ENCODE measurements at places on chromosomes 4 and X.

DNA sequence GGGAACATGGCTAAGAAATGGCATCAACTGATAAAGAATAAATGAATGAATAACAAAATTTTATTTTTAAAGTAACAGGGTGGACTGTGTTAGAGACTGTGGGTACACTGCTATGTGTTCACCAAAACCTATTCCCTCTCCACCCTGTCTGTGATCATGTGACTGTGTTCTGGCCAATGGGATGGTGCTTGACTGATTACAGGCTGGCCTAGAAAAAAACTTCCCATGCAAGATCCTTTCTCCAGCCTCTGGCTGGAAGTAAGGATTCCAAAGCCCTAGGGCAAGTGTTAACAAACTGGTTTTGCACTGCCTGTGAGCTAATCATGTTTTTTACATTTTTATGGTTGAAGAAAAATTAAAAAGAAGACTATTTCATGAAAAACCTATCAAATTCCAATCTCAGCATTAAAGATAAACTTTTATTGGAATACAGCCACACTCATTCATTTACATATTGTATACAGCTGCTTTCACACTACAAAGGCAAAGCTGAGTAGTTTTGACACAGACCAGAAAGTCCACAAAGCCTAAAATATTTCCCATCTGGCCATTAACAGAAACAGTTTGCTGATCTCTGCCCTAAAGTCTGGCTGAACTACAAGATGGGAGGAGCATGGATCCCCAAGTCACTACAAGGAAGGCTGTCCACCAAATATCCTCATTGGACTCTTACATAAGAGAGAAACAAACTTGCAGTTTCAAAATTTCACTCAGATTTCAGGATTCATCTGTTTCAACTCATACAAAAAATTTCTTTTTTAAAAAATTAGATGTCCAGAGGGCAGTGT, 133.2 kb downstream of the ARHGAP6 start:
- no peak for DNase-seq

GRCh38 chrX:109760922-109761250, 27.8 kb upstream of the ACSL4 start:
- DNase-seq = no peak

DNA sequence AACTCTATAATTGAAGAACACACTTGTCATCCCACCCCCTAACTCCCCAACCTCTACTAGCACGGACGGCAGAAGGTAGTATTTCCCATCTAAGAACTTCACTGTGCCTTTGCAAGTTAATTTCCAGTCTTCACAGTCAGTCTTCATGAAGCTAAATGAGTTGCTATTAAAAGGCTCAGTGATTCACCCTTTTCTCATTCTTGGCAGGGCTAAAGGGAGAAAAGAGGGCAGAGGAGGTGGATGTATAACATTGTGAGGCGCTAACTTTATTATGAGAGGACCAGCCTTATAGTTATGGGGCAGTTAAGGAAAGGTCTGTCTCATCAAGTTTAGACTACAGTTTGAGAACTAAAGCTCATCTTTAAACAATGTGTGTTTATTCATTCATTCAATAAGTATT, 161.0 kb upstream of the S100G start:
- no peak for DNase-seq

- DNase-seq = no peak
Observed at GRCh38 chr4:808860-809570, 16.9 kb downstream of the CPLX1 start.

DNA sequence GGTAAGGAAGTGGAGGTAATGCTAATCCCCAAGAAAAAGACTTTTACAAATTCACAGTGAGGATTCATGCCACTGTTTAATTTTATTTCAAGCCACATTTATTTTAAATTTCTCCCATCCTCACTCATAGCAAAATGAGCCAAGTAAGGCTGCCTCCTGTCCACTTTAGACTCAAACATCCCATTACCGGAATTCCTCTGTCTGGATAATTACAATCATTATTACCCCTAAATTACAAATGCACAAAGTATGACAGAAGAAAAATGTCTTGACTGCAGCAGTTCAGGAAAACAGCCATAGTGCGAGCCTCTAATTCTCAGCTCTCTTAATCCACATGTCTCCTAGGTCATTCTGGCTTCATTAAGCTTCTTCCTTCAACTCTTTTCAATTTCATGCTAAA, 57.0 kb downstream of the MAPK10 start:
- no peak for DNase-seq

DNA sequence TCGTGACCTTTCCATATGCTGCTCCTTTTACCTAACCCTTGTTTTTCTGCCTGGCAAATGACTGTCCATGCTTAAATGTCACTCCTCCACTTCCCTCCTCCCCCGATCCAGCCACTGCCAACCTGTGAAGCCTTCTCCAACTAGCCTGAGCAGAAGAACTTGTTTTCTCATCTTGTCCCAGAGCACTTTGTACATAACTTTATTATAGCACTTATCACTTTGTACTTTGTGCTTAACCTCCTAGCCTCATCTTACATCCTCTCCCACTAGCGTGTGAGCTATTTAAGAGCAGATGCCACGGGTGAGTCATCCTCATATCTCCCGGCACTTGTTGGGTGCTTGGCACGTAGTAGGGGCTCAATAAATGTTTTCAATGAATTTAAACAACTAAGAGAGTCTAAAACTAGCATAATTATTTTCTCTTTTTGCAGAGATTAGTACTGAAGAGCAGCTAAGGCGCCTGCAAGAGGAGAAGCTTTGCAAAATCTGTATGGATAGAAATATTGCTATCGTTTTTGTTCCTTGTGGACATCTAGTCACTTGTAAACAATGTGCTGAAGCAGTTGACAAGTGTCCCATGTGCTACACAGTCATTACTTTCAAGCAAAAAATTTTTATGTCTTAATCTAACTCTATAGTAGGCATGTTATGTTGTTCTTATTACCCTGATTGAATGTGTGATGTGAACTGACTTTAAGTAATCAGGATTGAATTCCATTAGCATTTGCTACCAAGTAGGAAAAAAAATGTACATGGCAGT, 46.9 kb downstream of the XIAP start:
- DNase-seq = no peak

- no peak for DNase-seq
Observed at GRCh38 chrX:149510386-149510785, 5.3 kb upstream of the IDS start.

DNA sequence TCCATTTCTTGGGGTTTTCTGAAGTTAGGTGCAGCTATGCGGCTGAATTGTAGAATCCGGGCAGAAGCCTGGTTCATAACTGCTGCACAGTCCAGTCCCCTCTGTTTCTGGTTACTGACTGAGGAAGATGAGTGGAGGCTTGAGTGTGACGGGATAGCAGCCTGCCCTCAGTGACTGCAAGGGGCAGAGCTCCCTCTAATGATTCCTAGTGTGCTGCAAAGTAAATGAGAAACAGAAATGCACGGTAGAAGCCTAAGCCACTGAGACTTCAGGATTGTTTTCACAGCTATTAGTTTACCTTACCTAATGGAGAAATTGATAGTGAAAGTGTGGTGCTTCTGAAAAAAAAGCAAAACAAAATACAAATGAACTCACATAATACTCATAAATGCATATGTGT, 189.2 kb downstream of the GPM6A start:
- no peak for DNase-seq

- no peak for DNase-seq
Observed at GRCh38 chr4:83644677-83645659, 109.1 kb downstream of the GPAT3 start.

- no peak for DNase-seq
Observed at GRCh38 chr4:63708661-63709060, 700.6 kb downstream of the TECRL start.

GRCh38 chr4:159444678-159445077, 341.8 kb downstream of the RAPGEF2 start:
- DNase-seq = no peak

DNA sequence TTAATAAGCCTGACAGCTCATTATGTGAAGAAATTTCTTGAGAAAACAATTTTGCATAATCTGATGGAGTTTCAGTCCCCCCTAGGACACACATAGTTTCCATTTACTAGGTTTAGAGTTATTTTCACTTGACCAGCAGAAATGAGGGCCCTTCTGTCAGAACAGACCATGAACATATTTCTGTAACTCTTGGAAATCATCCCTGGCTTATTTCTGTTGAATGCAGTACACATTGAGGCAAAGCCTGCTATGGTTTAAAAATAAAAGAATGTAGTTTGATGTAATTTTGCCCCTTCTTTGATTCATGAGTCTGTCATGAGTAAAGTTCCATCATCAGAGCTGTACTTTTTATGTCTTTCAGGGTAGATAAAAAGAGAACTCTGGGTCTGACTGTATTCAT, 104.6 kb upstream of the ETNPPL start:
- DNase-seq = no peak

GRCh38 chr4:156571146-156571545, 400.5 kb downstream of the PDGFC start:
- DNase-seq = no peak

All from mesenteric fat pad (tissue), 1 donor.